ENCODE measurements at places on chromosomes 7 and 10. TPM values are rescaled to one million over a fixed set of nuclear protein-coding genes. Genes with fewer than 3 reads are reported as not detected.

The CLDN12 gene
- 27.6 TPM for total RNA-seq

- H3K36me3 ChIP-seq: no peaks in the 10 kb centered on the region
- peaks cover 13% of the 10 kb centered on the region for H3K4me1 ChIP-seq
- H3K4me3 ChIP-seq: no peak overlapping the region
- DNase-seq: no peak
- H3K27me3 ChIP-seq: peaks cover 54% of the 10 kb centered on the region
These were observed 11.5 kb upstream of the SP8 start for GRCh38 chr7:20798081-20798693.

- DNase-seq: peak; percentile 90
- H3K27me3 ChIP-seq: no peaks in the 10 kb centered on the region
- H3K4me3 ChIP-seq: no peak overlapping the region
- peaks cover 8% of the 10 kb centered on the region for H3K4me1 ChIP-seq
- no peak overlapping the region for H3K27ac ChIP-seq
- no peaks in the 10 kb centered on the region for H3K36me3 ChIP-seq
These were observed 174.4 kb downstream of the ELFN1 start for GRCh38 chr7:1844336-1844950.

DNA sequence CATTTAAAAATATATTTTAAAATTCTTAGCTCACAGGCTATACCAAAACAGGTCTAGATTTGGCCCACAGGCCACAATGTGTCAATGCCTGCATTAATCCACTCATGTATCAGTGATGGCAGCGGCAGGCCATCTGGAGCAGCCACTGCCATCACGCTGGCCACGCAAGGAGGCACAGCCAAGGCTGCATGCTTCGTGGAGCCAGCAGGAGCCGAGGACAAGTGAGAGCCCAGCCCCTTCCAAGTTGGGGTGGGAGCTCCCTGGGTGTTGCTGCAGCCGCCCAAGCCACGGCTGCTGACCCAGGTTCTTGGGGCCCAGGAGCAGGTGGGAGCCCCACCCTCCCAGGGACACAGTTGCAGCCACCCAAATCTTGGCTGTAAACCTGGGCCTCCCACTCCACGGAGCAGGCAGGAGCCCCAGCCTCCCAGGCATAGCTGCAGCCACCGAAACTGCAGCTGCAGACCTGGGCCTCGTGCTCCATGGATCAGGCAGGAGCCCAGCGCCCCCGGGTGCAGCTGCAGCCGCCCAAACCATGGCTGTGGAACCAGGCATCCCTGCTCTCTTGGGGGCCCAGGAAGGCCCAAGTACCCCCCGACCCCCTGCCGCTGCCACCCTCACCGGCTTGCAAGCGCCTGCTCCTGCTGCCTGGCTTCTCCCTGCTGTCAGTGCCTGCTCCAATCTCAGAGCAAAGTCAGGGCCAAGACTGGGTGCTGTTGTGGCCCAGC, 87.3 kb upstream of the CACUL1 start:
- H3K4me1 ChIP-seq: peaks cover 11% of the 10 kb centered on the region
- H3K27me3 ChIP-seq: peaks cover 4% of the 10 kb centered on the region
- DNase-seq: no peak
- H3K4me3 ChIP-seq: no peak overlapping the region
- H3K27ac ChIP-seq: no peak overlapping the region

DNA sequence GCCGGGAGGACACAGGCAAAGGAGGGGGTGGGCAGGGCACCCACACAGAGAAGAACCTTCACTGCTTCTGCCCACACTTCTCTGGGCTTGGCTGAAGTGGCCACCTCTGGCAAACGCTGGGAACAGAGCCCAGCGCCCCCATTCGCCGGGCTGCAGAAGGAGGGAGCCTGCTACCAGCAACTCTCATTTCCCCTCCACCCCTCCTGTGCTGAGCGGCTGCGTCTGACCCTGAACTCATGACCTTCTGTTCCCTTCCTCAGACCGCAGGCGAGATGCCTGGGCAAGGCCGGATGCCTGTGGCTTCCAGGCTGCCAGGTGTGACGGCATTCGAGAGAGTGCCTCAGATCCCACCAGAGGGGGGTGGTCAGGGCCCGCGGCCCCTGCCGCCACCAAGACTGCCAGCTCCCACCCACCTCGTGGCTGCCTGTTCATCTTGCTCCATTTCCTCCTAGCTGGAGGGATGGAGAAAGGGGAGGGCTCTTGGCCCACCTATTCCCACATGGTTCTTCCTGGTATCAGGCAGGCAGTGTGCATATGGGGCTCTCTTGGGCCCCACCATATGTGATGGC, 19.8 kb downstream of the DNAJB12 start:
- H3K36me3 ChIP-seq: peaks cover 4% of the 10 kb centered on the region
- peak; percentile 98 for DNase-seq
- peaks cover 71% of the 10 kb centered on the region for H3K4me1 ChIP-seq

GRCh38 chr10:43048301-43049051, 28.4 kb upstream of the RET start:
- peaks cover 10% of the 10 kb centered on the region for H3K4me1 ChIP-seq
- no peak overlapping the region for H3K27ac ChIP-seq
- H3K4me3 ChIP-seq: no peak overlapping the region
- H3K27me3 ChIP-seq: peaks cover 19% of the 10 kb centered on the region
- H3K36me3 ChIP-seq: no peaks in the 10 kb centered on the region
